ENCODE measurements at places on chromosomes 13 and 19.

DNA sequence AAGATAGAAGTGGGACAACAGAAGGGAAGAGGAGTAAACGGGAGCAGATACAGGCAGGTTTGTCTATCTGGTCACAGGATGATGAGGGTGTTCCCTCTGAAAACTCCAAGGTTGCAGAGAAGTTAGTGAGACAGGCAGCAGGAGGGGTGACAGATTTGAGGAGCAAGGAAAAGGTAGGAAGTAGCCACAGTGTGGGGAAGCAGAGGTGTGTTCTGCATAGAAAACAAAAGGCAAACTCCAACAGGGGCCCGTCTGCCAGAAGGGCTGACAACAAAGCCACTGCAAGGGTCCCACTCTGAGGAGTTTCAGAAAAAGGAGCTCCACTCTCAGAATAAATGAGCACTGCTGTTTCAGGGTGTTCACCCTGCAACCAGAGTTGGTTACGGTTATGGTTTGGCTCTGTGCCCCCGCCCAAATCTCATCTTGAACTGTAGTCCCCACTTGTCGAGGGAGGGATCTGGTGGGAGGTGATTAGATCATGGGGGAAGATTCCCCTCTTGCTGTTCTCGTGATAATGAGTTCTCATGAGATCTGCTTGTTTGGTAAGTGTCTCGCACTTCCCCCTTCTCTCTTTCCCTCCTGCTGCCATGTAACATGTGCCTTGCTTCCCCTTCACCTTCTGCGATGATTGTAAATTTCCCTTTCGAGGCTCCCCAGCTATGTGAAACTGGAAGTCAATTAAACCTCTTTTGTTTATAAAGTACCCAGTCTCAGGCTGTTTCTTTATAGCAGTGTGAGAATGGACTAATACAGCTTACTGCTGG is 32.1 kb downstream of the SMAD9 start:
- no peak for DNase-seq

GRCh38 chr19:33432446-33433170 is 59.1 kb downstream of the CEBPG start:
- no peak for DNase-seq

DNA sequence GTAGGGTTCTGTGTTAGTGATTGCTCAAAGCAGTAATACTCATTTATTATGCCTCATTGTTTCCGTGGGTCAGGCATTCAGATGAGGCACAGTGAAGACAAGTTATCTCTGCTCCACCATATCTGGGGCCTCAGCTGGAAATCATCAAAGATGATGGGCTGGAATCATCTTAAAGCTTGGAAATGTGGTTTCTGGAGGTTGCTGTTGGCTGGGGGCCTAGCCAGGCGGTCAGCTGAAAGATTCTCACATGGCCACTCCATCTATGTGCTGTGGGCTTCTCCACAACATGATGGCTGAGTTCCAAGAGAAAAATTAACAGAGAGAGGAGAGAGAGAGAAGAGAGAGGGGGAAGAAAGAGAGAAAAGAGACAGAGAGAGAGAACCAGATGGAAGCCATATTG is 75.5 kb downstream of the OLFM4 start:
- DNase-seq, result no peak

GRCh38 chr19:50320051-50320450 is 9.1 kb downstream of the KCNC3 start:
- no peak for DNase-seq

DNA sequence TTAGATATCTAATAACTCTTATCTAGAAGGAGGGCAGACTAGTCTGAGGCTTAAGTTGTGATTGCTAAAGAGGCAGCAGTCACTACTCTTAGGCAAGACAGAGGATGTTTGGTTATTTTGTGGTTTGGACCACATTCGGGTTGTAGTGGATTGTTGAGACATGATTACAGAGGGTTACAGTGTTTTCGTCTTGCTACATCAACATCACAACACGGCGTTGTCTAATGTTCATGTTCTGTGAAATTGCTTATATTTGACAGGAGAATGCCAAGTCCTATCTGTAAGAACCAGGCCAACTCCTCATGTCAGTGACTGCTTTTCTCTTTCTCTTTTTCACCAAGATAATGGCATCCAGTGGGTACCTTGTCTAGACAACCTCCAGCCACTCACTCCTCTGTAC is 16.8 kb upstream of the TM9SF2 start:
- DNase-seq, result peak; percentile 38

DNA sequence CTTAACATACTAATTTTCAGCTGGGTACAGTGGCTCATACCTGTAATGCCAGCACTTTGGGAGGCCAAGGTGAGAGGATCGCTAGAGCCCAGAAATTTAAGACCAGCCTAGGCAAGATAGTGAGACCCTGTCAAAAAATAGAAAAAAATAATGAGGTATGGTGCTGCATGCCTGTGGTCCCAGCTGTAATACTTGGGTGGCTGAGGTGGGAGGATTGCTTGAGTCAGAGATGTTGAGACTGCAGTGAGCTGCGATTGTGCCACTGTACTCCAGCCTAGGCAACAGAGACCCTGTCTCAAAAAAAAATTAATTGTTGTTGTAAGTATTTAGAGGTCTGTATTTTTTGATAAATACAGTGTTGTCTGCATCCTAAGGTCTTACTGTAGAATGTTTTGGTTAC is 66.8 kb downstream of the FNDC3A start:
- DNase-seq, result no peak

GRCh38 chr13:38819053-38819452 is 132.2 kb downstream of the FREM2 start:
- no peak for DNase-seq

DNA sequence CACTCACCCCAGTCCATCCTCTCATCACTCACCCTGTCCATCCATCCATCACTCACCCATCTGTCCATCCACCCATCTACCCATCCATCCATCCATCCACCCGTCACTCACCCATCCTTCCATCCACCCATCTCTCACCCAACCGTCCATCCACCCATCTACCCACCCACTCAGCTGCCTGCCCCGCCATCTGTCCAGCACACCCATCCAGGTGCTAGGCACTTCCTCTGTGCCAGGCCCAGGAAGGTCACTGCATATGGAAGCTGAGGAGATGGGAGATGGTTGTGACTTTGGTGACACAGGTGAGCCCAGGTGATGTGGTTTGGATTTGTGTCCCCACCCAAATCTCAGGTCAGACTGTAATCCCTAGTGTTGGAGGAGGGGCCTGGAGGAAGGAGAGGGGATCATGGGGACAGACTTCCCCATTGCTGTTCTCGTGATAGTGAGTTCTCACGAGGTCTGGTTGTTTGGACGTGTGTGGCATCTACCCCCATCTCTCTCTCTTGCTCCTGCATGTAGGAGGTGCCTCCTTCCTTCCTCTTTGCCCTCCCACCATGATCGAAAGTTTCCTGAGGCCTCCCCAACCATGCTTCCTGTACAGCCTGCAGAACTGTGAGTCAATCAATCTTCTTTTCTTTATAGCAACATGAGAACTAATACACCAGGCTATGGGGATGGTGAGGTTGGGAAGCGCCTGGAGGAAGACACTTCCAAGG is 15.9 kb upstream of the C13orf46 start:
- DNase-seq, result no peak

- no peak for DNase-seq
Observed at GRCh38 chr13:46660416-46660815, 107.4 kb downstream of the LRCH1 start.

- DNase-seq, result no peak
Observed at GRCh38 chr13:21328201-21328600, 130.9 kb downstream of the ZDHHC20 start.

GRCh38 chr13:41610404-41610803 is 153.1 kb downstream of the RGCC start:
- no peak for DNase-seq

DNA sequence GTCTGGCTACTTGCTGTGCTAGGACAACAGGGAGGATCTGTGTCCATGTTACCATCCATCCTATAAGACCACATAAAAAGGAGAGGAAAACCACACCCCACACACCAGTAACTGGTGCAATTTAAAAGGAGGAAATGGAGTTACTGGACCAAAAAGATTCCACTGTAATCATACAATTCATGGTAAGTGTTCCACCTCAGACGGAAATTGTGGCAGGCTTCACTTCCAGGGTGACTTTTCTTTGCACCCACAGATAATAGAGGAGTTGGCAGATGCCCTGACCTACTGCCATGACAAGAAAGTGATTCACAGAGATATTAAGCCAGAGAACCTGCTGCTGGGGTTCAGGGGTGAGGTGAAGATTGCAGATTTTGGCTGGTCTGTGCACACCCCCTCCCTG is 2.4 kb downstream of the AURKC start:
- DNase-seq, result no peak

DNA sequence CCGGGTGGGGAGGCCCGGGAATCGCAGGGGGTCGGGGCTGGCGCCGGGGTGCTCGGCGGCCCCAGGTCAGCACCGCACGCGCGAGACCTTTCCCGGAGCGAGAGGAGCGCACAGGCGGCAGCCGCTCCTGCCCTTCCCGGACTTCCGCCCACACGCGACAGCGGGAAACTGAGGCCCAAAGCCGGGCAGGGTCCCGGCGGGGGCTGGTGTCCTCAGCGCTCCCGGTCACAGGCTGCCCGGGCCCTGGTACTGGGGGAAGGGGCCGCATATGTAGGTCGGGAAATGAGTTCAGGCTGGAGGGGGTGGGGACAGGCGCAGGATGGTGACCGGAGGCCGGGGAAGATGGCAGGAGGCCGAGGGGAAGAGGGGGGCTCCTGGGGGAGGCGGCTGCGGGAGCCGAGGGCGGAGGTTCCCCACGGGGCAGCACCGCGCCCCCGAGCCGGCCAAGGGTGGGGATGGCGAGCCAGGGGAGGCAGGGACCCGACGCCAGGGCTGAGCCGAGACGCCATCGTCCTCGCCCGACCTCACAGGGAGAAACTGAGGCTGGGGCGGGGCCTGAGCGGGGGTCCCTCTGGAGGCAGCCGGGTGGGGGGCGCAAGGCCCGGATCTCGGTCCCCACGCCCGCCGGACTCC is 662 bp downstream of the CBARP start:
- no peak for DNase-seq

- no peak for DNase-seq
Observed at GRCh38 chr19:30327331-30327730, 44.9 kb upstream of the ZNF536 start.

DNA sequence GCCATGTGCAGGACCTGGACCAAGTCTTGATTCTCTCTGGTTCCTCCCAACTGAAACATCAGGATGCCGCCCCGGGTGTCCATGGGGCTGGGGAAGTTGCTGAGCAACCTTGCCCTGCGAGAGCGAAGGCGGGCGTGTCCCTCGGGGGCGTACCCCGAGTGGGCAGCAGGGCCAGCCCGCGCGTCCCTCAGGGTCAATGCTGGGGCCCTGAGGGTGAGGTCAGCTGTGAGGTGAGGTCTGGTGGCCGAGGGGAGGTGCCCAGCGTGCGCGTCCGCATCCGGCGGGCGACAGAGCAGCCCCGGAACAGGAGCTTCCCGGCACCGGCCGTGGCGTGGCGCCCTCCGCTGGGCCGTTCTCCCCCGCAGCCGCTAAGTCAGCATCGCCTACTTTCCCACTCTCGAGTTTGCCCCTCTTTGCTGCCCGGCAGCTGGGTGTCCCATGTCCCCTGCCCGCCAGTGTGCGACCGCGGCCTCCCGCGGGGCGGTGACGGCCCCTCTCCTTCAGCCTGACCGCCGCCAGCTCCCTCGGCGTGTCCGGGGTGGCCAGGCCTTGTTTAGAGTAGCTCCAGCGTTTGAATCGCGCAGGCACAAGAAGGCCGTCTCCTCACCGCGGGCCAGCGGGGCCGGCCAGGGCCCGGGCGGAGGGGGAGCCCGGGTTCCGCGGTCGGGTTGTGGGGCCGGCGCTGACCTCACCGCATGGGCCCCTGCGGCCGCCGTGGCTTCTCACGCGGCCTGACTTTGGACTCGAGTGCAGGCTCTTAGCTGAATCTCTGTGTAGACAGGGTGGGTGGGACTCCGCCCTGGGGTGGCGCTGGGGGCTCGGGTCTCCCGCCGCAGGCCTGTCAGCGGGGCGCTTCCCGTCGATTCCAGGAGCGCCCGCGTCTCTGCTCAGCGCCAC is 33.0 kb downstream of the GJA3 start:
- peak; percentile 55 for DNase-seq

GRCh38 chr13:72431981-72432682 is 295.3 kb downstream of the MZT1 start:
- no peak for DNase-seq

DNA sequence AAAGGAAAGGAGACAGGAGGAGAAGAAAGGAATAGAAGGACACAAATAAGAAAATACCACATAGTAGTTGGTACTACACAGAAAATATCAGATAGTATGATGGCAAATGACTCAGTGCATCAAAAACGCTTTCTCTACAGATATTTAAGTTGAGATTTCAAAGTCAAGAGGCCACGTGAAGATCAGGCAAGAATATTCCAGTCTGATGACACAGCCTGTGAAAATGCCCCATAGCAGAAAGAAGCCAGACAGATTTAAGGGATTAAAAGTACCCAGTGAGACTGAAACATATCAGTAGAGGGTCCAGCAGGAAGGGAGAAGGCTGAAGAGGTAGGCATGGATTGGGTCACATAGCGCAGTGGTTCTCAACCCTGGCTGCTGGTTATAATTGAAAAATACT is 113.7 kb downstream of the VWA8 start:
- DNase-seq, result no peak

- DNase-seq, result no peak
Observed at GRCh38 chr13:22262001-22262885, 591.4 kb downstream of the FGF9 start.

DNA sequence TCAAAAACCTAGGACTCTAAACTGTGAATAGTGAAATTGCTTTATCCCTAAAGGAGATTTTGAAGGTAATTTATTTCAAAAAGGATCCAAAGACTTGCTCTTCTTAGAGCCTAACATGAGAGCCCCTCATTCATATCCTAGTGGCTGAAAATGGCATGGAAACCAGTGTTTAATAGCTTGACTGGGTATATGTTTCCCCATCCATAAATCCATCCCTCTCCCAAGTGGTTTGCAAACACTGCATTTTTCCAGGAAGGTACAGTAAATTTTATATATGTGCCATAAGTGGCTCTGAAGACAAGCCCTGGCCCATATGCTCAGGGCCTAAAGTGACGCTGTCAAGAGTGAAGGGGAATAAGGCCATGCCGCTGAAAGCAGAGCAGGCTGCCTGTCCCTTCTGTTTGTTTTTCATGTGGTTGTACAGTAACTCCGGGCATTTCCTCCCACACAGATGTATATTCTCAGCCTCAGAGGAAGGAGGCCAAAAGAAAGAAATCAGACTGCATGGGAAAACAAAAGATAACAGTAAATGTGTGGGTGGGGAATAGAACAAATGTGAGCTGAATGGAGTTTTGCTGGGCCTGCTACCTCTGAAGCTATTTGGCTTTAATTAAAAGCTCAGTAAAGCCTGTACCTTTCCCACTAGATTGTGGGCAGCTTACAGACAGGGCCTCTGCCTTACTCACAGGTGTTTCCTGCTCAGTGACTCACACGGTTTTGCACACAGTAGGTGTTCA is 181.9 kb downstream of the PCDH9 start:
- peak; percentile 1 for DNase-seq
